NCI-H1092 treated with DMSO at 0.1 percent for 48 hours (cell line): ENCODE measurements at places on chromosomes 3 and 15.

DNA sequence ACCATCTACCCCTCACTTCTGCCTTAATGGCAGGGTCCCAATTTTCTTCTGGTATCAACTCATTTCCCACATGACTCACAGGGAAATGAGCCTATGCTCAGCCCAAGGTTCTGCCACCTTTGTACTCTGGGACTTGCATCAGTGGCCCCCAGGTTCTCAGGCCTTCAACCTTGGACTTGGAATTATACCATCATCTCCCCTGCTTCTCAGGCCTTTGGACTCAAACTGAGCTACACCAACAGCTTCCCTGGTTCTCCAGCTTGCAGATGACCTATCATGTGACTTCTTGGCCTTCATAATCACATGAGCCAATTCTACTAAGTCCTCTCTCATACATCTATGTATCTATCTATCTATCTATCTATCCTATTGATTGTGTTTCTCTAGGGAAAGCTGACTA is 149.5 kb downstream of the PLCH1 start:
- no peak for DNase-seq

DNA sequence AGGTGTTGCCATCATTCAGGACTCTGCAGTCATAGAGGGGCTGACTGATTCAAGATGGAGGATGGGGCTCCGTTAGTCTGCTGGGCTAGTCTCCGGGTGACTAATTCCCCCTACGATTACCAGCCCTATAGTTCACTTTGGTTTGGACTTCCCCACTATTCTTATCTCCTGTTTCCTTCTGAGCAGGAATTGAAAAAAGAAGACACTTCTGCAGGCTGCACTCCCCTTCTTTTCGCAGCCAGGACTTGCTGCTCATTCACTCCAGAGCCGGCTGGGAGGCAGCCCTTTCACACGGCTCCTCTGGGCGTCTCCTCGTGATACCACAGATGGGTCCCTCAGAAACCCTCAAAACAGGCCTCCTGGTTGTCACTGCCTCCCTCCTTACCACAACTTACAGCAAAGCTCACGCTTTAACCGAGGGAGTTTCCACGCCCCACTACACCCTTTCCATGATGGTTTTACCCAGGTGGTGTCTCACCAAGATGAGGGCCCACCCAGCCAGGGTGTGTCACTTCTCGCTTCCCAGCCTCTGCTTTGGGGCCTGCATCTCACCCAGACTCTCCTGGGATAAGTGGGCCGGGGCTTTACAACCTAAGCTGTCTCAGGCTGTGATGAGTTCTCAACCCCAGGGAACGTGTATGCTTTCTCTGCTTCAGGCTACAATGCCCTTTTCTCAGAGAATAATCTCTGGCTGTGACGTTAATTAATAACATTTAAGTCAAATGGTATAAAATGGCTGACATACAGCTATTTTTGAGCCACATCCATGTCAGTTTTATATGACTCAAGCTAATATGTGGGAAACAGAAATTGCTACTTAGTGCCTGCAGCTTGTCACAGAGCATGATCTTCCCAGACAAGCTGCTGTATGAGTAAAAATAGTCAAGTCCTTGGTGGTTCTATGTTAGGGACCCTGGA is 11.9 kb downstream of the CX3CR1 start:
- no peak for DNase-seq

GRCh38 chr15:60343221-60343970 is 54.4 kb downstream of the ANXA2 start:
- no peak for DNase-seq

GRCh38 chr3:197801891-197802778 is 11.1 kb downstream of the LRCH3 start:
- DNase-seq, result no peak

DNA sequence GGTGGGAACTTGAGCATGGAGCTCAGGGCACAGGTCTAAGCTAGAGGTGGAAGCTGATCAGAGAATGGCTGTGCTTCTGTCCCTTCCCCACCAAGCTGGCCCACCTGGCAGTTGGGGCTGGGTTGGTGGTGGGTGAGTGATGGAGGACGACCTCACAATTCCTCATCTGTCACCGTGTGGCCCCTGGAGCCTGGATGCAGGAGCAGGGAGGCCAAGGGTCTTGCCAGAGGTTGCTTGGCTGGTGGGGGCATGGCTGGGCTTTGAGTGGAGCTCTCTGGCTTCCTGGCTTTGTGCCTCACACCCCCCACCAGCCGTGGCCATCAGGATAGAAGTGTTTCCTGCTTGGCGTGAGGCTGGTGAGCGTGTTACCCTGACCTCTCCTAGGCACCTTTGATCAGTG is 36.0 kb downstream of the FBLN2 start:
- DNase-seq, result no peak

DNA sequence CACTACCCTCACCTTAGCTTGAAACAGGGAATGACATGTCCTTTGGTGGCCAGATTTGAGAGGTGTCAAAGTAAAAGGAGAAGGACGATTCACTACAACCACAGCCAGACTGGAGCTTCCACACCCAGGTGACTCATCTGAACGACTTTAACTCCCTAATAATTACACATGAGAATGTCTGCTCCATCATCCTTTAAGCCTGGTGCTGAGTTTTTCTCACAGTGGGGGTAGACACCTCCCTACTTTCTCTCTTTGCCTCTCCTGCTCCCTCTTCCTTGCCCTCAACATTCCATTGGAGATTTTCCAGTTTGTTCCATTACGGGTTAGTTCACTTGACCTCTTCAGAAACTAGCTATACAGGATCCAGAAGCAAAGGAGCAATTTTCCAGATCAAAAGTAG is 154.3 kb upstream of the BHLHE40 start:
- DNase-seq, result no peak

DNA sequence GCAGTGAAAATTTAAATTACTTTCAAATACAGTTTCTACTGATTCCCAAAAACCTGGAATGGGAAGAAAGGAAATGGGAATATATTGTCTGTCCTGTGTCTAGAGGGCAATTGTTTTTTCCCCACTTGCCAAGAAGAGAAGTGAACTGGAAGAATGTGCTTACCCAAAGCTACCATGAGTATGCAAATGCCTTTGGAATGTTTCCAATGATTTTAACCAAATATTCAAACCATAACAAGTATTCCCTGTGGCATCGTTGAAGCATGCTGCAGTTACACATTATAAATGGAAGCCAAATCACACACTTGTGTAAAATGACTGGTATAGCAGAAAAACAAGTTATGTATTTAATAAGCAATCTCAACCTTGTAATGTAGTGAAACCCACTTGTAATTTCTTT is 368.2 kb downstream of the GBE1 start:
- DNase-seq, result no peak

DNA sequence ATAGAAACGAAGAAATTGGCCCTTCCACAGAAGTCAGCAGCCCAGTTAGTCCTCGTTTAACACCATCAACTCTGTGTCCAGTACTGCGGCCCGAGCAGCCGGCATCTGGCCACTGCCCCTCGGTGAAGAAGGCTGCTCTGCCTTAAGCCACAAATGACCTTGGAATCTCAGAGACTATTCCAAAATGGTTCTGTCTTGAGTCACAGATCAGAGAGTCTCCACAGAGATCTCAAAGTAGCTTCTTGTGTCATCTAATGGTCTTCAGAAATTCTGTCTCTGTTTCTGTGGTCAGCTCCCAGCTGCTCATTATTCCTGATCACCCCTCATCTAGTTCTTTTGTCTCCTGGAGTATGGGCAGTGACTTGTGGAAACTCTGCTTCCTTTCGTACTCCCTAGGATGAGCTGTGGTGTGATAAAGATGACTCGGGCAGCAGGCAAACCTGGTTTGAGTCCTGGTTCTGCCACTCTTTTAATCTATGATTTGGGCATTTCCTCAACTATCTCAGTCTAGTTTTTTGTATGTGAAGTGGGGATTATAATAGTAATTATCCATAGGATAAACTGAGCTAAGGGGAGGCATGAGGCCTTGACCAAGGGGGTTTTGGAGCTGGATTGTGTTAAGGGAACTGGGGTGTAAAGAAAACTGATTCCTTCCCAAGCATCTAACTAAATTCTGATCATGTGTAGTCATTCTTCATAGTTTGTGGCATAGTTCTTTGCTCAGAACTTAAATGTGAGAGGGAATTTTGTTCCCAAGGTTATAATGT is 22.6 kb downstream of the CRTC3 start:
- DNase-seq, result no peak

GRCh38 chr3:99823723-99824711 is 6.4 kb downstream of the CMSS1 start:
- DNase-seq, result no peak
